ENCODE measurements at places on chromosomes 11 and 22. TPM values are rescaled to one million over a fixed set of nuclear protein-coding genes. Genes with fewer than 3 reads are reported as not detected.

The OR8D1 gene
- total RNA-seq = not detected

The OR52I2 gene
- not detected for total RNA-seq

The SLC15A3 gene
- total RNA-seq = not detected

The MMP7 gene
- 24.6 TPM for total RNA-seq

The CHRDL2 gene
- total RNA-seq = 4.8 TPM

The SLC3A2 gene
- 1,015 TPM for total RNA-seq

The MMP27 gene
- total RNA-seq = not detected

The APOL5 gene
- total RNA-seq = not detected

The HTR3B gene
- total RNA-seq = not detected

The CD6 gene
- total RNA-seq = 0.15 TPM

The UBASH3B gene
- 38.2 TPM for total RNA-seq

The MN1 gene
- total RNA-seq = 4.0 TPM

The GRAMD4 gene
- 16.9 TPM for total RNA-seq

The CNIH2 gene
- 1.6 TPM for total RNA-seq

The KCNQ1 gene
- total RNA-seq = 0.32 TPM

The DEFB131B gene
- not detected for total RNA-seq

The PDE2A gene
- 1.2 TPM for total RNA-seq

The VSTM5 gene
- not detected for total RNA-seq

The BEST1 gene
- 2.5 TPM for total RNA-seq

The CTSF gene
- 34.1 TPM for total RNA-seq

The OLFML1 gene
- not detected for total RNA-seq

The CHRNA10 gene
- total RNA-seq = 0.78 TPM

The RPL3 gene
- total RNA-seq = 1,840 TPM

The CCDC73 gene
- not detected for total RNA-seq

The KDM4E gene
- not detected for total RNA-seq

The SCGB1D2 gene
- total RNA-seq = not detected

The ELFN2 gene
- total RNA-seq = 10.1 TPM

The ANO1 gene
- total RNA-seq = 1.3 TPM

The CSKMT gene
- 16.6 TPM for total RNA-seq

The IRAG1 gene
- 0.02 TPM for total RNA-seq

The CARD18 gene
- total RNA-seq = not detected

The BTG4 gene
- 0.18 TPM for total RNA-seq

The TEX54 gene
- total RNA-seq = not detected

The APOA4 gene
- not detected for total RNA-seq

The OR52N4 gene
- total RNA-seq = not detected

The PARVA gene
- 28.6 TPM for total RNA-seq

The TEAD1 gene
- total RNA-seq = 62.9 TPM

The MED19 gene
- total RNA-seq = 29.7 TPM

The LRRC56 gene
- 0.63 TPM for total RNA-seq

The KRTAP5-7 gene
- not detected for total RNA-seq

The MORC2 gene
- total RNA-seq = 14.1 TPM
